Kidney tubule cell (primary cell): ENCODE measurements at places on chromosomes 13 and 19.
A peak's percentile ranks its signal among the peaks of the same experiment; 100 is the strongest.

- DNase-seq = peak; percentile 88
Measured at GRCh38 chr13:25114220-25114619, 18.3 kb downstream of the PABPC3 start.

GRCh38 chr13:100269837-100270236, 180.9 kb downstream of the PCCA start:
- DNase-seq = peak; percentile 39

DNA sequence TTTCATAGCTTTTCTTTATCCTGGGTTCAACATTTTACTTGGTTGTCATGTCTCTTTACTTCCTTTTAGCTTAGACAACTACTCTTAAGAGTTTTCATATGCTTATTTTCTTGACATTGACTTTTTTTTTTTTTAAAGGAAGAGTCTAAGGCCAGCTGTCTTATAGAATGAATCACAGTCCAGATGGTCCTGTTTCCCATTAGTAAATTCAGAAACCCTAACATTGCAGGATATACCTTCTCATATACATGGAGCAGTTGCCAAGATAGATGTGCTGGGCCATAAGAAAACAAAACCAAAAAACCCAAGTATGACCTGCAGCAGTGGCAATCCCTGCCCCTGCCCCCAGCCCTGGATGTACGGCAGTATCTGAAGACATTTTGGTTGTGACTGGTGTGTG, 72.8 kb downstream of the COG3 start:
- DNase-seq = no peak

- DNase-seq = peak; percentile 98
Measured at GRCh38 chr19:45424191-45425058, 708 bp upstream of the ERCC1 start.

DNA sequence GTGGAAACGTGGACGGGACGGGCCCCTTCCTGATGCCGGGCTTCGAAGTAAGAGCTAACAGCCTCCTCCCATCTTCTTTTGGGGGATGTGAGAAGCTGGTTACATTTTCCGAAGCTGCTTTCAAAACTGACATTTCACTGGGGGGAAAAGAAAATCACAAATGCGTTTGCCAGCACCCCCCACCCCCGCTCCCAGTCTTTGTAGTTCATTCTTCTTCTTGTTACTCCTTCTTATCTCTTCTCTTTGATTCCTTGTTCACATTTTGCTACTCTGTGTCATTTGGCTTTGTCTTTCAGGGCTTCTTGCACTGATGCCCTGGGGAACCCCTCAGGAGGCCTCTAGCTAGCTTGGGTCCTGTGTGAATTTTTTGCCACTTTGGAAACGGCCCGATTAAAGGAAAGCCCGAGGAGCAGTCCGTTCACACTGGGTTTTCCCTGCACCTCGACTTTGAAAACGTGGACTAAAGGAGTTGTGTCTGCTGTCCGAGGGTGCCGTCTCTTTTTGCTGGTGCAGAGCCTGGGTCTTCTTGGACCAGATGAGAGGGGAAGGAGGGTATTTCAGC, 1.3 kb downstream of the CARM1 start:
- no peak for DNase-seq

DNA sequence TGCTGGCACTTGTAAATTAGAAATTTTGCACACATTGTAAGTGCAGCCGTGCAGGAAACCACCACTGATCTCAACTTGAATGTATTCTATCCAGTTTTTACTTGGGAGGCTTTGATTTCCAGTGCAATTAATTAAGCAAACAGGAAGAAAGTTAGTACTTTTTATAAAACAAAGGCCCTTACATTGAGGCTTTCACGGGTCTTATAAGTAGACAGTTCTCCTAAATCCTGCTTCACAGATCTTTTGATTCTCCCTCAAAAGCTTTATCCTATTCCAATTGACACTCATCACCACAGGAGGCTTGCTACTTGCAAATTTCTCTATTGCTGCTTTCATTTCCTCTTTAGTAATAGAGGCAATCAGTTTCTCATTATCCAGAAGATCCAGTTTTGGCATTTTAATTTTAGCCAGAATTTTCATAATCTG, 90.1 kb downstream of the ERCC5 start:
- no peak for DNase-seq

DNA sequence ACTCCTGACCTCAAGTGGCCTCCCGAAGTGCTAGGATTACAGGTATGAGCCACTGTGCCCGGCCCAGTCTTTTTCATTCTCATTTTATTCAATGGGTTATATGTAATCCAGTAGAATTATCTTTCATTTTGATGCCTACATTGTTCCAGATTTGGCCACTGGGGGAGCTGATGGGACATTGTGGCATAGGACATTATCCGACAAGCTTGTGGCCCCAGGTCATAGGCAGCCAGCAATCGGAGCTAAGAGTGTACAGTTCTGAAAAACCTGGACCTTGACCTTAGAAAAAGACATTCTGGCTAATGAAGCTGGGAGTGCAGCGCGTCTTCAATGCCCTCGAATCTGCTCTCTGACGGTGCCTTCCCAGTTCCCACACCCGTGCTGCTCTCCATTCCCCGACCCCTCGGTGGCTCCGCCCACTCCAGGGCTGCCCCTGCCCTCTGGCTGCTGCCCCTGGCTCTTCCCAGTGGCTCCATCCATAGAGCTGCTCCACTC, 108.7 kb downstream of the TEX29 start:
- peak; percentile 53 for DNase-seq

DNA sequence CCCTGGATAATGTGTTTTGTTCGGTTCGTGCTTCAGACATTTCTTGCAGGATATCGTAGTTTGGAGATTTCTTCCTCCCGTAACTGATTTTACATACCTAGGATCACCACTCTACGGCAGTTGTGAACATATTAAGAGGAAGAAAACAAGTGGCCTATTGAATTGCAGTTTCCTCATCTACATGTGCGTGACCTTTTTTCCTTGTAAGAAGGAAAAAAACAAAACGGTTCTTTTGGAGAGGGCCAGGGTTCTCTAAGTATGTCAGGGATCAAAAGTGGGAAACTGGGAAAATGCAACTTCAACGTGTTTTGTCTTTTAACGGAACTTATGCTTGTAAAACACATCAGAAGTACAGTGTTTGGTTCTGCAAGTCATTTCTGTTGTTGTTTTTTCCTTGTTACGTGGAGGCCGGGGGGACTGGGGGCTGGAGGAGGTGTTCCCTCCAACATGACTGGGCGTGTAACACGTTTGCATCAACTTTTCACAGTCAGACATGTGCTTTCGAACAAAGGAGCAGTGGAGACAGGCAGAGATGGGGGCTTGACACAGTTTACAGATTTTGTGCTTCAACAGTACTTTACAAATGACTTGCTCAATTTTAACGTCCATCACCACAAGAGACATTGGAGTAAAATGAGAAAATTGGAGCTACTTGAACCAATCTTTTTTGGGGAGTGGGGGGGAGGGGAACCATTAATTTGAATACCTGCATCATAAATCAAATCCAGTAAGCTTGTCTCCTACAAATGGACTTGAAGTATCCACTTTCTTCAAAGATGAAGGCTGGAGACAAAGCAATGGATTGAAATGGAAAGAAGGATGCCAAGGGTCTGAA, 3.8 kb downstream of the ZC3H4 start:
- no peak for DNase-seq

DNA sequence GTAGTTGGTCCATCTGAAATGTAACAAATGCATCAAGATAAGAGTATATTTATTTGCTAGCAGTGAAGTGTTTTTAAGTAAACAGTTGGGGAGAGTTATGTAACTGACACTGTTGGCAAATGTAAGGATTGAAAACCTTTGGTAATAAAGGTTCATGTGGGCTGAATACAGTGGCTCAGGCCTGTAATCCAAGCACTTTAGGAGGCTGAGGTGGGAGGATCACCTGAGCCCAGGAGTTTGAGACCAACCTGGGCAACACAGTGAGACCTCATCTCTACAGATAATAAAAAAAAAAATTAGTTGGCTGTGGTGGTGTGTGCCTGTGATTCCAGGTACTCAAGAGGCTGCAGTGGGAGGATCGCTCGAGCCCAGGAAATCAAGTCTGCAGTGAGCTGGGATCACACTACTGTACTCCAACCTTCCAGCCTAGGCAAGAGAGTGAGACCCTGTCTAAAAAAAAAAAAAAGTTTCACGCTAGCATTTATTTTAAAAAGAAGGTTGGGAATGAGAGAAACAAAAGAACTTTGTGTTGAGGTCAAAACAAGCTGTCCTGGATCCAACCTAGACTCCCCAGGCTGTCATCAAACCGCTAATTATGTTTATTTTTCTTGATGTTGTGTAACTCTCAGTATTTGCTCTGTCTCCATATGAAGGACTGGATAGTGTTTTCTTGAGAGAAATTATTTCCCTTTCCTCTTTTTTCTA, 20.7 kb downstream of the SETDB2 start:
- DNase-seq = no peak

- no peak for DNase-seq
Measured at GRCh38 chr13:86172961-86173360, 373.7 kb upstream of the SLITRK6 start.

DNA sequence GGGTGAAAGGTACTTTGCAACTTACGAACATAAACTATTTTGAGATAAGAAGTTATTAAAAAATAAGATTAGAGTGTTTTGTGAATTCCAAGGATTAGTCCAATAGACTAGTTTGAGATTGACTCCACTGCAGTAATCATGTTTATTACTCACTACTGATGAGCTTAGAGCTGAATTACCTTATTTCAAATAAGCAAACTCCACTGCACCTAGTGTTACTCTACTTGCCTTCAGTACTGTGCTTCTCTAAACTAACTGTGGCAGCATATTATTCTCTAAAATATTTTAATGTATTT, 111.7 kb downstream of the MIPEP start:
- no peak for DNase-seq

GRCh38 chr19:18373892-18374629, 11.9 kb upstream of the GDF15 start:
- DNase-seq = peak; percentile 99

DNA sequence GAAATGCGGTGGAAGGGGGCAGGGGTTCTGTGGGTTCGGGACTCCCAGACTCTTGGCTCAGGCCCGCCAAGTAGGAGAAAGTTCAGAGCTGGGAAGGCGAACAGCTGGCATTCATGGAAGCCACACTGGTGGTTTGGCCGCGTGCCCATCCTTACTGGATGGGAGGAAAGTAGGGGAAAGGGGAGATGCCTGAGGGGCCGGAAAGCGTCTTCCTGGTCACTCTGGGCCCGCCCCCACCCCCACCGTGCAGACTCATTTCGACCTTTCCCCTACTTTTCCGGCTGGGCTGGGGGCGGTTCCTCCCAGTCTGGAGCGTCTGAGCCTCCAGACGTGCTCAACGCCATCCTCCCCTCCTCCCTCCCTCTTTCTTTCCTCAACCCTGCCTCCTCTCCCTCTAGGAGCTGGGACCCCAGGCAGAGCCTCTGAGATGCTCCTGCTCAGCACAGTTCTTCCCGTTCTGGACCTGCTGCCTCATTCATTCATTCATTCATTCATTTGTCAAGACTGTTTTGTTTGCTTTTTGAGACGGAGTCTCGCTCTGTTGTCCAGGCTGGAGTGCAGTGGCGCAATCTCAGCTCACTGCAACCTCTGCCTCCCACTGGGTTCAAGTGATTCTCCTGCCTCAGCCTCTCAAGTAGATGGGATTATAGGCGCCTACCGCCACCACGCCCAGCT, 3.5 kb downstream of the ANGPTL4 start:
- peak; percentile 96 for DNase-seq

GRCh38 chr13:107574517-107575210, 640.7 kb downstream of the LIG4 start:
- no peak for DNase-seq

DNA sequence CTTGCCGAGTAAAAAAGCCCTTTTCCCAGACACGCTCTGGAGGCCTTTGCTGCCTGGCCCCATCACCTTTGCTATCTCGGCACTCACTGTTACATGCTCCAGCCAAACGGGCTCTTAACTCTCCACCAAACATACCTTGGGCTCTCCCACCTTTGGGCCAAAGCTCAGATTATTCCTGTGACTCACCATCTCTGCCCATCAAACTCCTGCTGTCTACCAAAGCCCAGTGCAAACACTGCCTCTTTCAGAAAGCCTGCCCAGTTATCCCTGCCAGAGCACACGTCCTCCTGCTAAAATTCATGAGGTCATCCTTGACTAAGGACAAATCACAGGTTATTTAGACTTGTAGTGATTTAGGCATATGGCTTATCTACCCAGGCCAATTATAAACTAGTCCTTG, 48.1 kb upstream of the SERPINE3 start:
- peak; percentile 36 for DNase-seq

GRCh38 chr13:35780613-35781012, 304.1 kb upstream of the MAB21L1 start:
- no peak for DNase-seq

GRCh38 chr19:29401712-29402421, 123.9 kb upstream of the VSTM2B start:
- peak; percentile 3 for DNase-seq

DNA sequence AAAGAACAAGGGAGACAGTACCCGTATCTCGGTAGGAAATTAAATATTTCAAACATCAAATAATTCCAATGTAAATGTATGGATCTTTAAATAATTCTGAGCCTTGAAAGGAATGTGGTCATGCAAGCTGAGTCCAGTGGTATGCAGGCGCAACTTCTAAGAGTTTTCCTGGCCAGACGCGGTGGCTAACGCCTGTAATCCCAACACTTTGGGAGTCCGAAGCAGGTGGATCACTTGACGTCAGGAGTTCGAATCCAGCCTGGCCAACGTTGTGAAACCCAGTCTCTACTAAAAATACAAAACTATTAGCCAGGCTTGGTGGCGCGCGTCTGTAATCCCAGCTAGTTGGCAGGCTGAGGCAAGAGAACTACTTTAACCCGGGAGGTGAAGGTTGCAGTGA, 1.1 kb upstream of the ZNF845 start:
- DNase-seq = no peak

- DNase-seq = no peak
Measured at GRCh38 chr13:70884196-70884595, 775.9 kb upstream of the KLHL1 start.

- DNase-seq = no peak
Measured at GRCh38 chr19:50564229-50565105, 3.8 kb downstream of the LRRC4B start.

- no peak for DNase-seq
Measured at GRCh38 chr13:111530137-111530870, 209.9 kb downstream of the TEX29 start.

DNA sequence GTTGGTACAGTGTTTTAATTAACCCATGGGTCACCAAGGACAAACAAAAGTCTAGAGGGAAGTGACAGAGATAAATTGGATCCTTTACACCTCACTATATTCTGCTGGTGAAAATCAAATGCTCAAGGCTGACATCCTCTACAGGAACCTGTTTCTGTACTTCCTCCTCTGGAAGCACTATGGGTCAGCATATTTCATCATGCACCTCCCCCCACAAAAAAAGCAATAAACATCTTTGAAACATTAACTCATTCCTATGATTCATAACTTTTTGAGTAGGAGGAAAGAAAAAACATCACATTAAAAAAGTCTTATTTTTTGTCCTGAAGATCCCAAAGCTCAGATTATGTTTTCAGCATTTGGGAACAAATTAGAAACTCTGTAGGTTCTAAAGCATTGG, 588.3 kb upstream of the SGCG start:
- DNase-seq = peak; percentile 8

- no peak for DNase-seq
Measured at GRCh38 chr19:47752440-47753211, 7.3 kb downstream of the NOP53 start.

- no peak for DNase-seq
Measured at GRCh38 chr19:48990400-48990799, 2.7 kb downstream of the GYS1 start.

- no peak for DNase-seq
Measured at GRCh38 chr19:19211499-19212420, at the start of gene NCAN. NCAN (plus strand) TSS chr19:19211958; CDS start chr19:19216954, 4,996 bp downstream.

- no peak for DNase-seq
Measured at GRCh38 chr19:5580161-5580571, 12.4 kb upstream of the TINCR start.

GRCh38 chr19:35149463-35149862, 5.1 kb upstream of the FXYD5 start:
- no peak for DNase-seq
